ENCODE measurements at places on chromosomes 16 and 17.
A peak's percentile ranks its signal among the peaks of the same experiment; 100 is the strongest.

DNA sequence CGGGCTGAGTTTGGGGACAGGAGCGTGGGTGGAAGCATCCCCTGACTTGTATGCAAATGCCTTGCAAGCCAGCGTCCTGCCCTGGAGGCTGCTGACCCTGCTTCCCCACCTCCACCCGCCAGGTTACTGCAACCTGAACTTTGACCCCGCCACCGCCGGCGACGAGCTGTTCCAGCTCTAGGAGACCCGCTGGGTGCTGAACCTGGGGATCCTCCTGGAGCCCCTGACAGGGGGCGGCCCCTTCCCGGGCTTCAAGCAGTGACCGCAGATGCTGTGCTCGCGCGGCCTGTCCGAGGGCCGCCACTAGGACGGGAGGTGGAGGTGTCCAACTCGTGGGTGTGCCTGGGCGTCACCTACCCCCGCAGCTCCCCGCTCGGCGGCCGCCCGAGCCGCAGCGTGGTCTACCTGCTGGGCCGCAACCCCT lies 10.7 kb upstream of the SLC16A5 start:
- DNase-seq: no peak

- no peak for DNase-seq
These were observed 8.7 kb downstream of the RECQL5 start for GRCh38 chr17:75658237-75658636.

- no peak for DNase-seq
These were observed 30.9 kb downstream of the WSB1 start for GRCh38 chr17:27324771-27325339.

- DNase-seq: no peak
These were observed 13.2 kb downstream of the ITGB3 start for GRCh38 chr17:47266782-47267181.

- no peak for DNase-seq
These were observed 26.6 kb upstream of the MFSD6L start for GRCh38 chr17:8825802-8826201.

GRCh38 chr17:55453839-55454557 lies 32.4 kb upstream of the MMD start:
- DNase-seq: no peak

- DNase-seq: no peak
These were observed 6.5 kb downstream of the PRSS41 start for GRCh38 chr16:2804728-2805127.

DNA sequence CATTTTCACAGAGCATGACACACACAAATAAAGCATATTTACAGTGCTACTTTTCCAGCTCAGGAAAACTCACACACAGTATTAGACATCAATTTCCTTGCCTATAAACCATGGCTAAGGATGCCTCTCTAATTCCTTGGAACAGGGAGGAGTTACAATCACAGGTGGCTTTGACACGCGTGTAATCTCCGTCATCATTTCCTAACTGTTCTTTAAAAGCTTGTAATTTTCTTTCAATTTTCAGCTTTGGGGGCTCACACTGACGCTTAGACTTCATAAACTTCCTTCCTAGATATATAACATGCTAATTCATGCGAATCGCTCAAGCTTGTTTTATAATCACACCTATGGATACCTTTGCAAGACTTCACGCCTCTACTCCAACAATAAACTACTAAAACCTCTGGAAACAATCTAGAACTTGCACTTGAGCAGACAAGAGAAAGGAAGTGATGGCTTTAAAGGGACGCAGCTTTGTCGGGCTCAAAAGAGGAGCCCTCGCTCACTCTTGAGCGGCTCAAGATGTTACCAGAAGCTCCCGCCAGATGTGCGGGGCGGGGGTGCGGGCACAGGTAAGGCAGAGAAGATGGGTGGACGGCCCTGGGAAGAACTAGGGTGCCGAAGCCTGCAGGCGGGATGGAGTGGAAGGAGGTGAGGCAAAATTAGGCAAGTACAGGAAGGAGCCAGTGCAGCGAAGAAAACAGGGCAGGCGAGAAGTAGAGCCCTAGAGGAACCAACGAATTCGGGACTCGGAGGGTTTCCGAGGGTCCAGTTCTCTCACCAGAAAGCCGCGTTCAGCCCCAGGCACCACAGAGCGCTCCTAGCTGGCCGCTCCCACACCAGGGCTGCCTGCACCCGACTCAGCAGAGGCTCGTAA lies 631 bp downstream of the RETREG3 start:
- no peak for DNase-seq

- DNase-seq: no peak
These were observed at the start of gene ERN2 for GRCh38 chr16:23712976-23713375. Gene ERN2 (minus strand): TSS chr16:23713222. CDS start chr16:23713187, 35 bp downstream.

- DNase-seq: no peak
These were observed 59.1 kb upstream of the INTS2 start for GRCh38 chr17:61986898-61987297.

DNA sequence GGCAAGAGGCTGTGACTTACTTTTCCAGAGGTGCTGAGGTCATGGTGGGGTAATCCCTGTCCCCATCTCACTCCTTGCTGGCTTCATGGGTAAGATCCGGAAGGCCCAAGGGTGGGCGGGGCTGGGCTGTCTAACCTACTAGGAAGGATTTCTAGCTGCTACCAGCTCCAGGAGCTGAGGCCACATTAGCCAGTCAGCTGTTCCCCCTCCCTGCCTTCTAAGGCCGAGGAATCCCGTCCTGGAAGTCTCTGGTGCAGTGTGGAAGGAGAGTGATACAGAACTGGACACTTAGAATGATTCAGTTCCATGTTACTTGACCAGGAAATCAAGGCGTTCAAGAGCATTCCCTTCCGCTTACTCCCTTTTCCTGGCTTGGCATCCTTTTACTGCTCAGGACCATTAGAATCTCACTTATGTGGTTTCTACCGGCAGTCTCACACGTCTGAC lies 8.9 kb downstream of the GNGT2 start:
- DNase-seq: no peak

DNA sequence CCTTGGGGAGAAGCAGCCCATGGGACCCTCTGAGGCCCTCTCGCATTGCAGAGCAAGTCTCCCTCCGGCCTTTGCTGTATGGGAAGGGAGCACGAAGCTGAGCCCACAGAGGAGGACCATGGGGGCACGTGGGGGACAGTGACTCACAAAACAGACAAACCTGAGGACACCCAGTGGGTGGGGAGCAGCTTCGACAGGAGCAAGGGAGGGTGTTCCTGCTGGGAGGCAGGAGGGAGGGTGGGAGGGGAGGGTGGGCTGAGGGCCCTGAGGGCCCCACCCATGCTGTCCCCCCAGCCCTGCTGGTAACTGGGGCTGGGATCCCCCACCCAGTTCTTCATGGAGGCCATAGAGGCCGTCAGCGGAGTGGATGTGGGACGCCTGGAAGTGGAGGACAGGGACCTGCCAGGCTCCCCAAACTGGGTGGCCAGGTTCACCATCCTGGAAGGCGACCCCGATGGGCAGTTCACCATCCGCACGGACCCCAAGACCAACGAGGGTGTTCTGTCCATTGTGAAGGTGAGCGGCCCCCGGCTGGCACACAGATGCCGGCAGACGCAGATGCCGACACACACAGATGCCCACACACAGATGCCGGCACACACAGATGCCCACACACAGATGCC lies 12.5 kb downstream of the SLC22A31 start:
- no peak for DNase-seq

DNA sequence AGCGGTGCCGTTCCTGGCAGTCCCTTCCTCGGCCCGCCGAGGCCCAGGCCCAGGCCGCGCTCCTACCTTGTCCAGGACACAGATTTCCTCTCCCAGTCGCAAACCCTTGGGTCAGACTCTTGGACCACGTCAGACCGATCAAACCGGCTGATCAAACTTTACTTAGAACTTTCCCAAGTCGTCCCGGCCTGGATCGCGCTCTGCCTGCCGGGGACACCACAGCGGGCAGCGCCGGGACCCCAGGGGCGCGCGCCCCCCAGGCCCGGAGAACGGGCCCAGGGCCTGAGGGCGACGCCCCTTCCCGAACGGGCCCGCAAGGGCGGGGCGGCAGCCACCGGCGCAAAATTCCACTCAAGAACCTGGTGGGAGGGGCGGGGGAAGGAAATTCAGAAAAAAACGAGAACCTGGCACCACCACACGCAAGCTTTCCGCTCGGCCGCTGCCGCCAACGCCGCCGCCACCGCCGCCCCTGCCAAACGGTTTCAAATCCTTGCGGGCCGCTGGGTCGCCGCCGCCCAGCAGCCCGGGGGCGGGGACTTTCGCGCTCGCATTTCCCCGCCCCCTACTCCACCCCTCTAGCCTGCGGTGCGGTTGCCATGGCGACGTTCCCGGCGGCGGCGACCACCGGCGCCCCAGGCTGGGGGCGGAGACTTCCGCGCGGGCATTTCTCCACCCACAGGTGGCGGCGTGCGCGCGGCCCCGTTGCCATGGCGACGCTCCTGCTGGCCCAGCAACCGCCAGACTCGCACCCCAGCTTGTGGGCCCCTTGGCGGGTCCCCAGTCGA lies at the start of gene CEP112:
Gene CEP112 (minus strand): TSS at position 541 of the 785 bp plus-strand sequence.
- peak; percentile 90 for DNase-seq

GRCh38 chr17:30376621-30377452 lies 1.9 kb upstream of the CPD start:
- DNase-seq: peak; percentile 46

- DNase-seq: no peak
These were observed 7.6 kb downstream of the ABCA6 start for GRCh38 chr17:69134112-69134511.

DNA sequence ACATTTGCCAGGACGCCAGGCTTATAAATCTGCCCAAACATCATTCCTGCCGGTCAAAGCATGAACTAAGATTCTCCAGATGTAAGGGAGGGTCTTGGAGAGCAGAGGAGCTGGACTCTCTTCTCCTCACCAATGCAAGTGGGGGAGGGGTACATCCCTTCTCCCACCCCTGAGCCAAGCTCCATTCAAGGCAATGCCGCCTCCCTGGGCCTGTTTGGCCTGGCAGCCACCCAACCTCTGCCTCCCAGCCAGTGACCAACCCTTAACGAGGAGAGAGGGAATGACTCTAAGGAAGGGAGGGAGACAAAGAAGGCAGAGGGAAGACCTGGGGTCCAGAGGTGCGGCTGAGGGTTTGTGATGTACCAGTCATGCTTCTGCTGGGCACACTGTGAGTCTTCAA lies 13.8 kb downstream of the C17orf50 start:
- DNase-seq: no peak

DNA sequence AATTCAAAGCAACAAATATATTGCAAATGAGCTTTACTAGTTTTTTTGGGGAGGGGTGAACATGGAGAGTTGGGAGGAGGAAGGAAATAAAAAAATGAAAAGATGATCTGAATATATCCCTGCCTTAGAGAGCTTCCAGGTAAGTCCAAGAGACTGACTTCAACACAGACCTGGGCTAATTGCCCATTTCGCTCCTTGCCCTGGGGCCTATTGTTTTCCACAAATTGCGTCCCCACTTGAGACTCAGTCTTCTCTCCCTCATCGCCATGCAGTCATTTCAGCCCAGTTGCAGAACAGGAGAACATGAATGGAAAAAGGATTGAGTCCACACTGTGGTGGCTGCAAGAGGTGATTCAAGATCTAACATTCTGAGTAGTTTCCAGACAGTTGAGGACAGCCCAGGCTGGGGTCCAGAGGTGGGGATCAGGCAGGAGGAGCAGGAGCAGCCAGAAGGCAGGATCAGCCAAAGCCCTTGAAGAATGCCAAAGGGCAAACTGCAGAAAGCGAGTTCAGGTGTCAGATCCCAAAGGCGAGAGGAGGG lies 21.6 kb upstream of the TOB1 start:
- DNase-seq: no peak

DNA sequence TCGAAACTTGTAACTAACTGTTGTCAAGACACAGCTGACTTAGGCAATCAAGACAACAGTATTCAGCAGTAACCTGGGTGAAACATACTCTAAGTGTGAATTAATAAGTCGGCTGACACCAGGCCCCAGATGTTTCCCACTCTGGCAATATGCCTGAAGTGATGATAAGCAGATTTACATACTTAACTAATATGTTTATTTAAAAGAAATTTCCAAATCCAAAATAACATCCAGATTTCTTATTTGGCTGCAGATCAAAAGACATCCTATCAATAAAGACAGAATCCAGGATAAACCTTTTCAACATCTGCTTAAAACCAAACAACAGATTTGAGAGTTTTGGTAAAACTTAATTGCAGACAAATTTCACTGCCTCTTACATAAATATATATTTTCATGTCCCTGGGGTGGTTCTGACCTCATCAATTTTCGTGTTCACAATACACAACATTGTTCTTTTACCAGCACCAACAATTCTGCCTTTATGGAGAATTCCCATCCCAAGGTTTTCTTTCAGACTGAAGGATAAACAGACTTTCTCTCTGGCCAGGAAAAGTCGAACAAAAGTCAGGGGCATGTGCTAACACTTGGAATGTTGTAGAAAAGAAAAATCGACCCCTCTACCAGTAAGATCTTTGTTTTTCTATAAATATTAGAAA lies 45.1 kb upstream of the TOX3 start:
- no peak for DNase-seq

DNA sequence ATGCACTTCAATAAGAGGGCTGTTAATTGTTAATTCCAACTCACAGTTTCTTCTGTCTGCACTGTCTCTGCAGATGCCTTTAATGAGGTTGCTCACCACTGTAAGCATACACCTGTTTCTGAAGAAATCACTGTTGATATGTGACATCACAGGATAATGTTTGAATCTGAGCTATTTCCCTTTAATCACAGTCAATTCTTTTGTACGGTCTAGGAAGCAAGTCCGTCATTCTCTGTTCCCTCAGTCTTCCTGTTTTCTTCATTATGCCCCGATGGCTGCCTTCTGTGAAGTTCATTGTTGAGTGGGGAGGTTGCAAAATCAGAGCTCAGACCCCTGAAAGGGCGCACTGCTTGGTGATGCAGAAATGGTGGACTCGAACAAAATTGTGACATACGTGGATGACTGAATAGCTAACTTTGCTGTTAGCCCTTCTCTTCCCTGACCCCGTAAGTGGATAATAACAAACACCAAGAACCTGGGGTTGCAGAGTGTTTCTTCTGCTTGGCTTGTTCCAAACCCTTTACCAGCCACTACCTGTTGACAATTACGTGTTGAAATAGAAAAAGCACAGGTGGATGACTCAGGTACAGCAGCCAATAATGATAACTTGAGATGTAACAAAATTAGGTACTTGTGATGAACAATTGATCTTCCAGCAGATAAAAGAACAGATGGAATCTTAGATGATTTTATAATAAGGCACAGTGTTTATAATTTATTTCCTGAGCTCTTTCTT lies 71.9 kb upstream of the AXIN2 start:
- no peak for DNase-seq

GRCh38 chr17:8145811-8146210 lies 6.4 kb downstream of the PER1 start:
- no peak for DNase-seq

- no peak for DNase-seq
These were observed 54.0 kb upstream of the COX10 start for GRCh38 chr17:14015271-14015670.

DNA sequence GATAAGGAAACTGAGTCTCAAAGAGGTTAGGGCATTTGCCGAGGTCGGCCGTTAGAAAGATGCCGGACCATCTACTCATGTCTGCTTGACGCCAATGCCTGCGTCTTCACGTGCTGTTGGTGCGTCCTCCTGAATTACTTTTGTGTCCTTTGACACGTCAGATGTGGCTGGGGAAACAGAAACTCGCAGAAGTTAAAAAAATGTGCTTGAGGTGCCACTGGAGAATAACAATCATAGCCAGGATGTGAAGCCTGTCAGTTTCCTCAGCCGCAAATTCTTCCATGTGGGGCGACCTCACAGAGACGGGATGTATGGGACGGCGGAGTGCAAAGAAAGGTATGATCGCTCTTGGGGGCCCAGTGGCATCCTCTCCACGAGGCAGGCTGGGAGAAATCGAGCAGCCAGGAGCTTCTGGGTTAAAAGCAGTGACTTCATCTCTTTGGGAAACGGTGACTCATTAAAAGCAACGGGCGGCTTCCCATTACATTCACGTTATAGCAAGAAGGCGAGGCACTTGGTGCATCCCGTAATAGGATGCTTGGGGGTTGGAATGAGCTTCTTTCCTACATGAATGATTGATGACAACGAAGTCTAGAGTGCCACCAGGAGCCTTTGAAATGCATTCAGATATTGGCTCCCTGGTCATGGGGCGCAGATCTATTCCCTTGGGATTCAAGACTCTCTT lies 67.8 kb downstream of the BMERB1 start:
- DNase-seq: no peak
